ENCODE measurements at places on chromosomes 11 and 22.

DNA sequence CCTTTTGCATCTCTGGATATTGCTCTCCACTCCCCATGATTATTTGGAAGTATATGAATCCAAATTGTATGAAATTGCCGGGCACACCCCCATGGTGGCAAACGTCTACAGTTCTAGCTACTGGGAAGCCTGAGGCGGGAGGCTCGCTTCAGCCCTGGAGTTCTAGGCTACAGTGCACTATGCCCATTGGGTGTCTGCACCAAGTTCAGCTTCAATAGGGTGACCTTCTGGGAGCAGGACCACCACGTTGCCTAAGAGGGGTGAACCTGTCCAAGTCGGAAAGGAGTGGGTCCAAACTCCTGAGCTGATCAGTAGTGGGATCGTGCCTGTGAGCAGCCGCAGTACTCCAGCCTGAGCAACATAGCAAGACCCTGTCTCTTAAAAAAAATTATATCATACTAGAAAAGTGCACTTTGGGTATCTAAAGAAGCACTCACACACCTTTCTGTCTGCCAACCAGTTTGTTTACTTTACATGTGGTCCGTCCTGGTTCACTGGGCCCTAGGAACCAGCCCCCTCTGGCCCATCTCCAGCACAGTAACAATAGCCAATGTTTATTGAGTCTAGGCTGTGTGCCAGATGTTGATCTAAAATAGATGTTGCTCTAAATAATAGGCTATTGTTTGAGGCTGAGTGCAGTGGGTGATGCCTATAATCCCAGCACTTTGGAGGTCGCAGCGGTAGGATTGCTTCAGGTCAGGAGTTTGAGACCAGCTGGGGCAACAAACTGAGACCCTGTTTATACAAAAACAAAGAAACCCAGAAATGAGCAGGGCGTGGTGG is 16.4 kb upstream of the KAT5 start:
- no peak for DNase-seq

GRCh38 chr11:68818181-68818580 is 23.5 kb downstream of the CPT1A start:
- DNase-seq = no peak

GRCh38 chr11:112025707-112026106 is 499 bp downstream of the DLAT start:
- peak; percentile 25 for DNase-seq

DNA sequence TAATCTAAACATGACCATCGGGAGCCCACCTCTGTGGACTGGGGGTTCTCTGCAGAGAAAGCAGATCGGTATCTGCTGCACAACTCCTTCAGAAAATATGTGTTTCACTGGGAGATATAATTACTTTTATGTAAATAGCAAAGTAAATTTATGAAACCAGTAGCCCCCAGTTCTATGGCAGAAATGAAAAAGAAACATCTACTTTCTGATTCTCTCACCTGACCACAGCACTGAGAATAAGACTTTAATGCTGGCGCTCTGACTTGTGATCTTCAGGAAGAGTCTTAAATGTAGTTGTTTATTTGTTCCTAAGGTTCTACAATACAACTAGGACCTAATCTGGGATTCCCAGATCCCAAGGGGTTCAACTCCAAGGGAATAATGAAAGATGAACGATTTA is 518.0 kb downstream of the DLG2 start:
- no peak for DNase-seq

- DNase-seq = no peak
Observed at GRCh38 chr11:100631316-100631715, 55.8 kb upstream of the ARHGAP42 start.

Measured in HAP-1 (cell line).